ENCODE measurements at places on chromosomes 2 and 18.

DNA sequence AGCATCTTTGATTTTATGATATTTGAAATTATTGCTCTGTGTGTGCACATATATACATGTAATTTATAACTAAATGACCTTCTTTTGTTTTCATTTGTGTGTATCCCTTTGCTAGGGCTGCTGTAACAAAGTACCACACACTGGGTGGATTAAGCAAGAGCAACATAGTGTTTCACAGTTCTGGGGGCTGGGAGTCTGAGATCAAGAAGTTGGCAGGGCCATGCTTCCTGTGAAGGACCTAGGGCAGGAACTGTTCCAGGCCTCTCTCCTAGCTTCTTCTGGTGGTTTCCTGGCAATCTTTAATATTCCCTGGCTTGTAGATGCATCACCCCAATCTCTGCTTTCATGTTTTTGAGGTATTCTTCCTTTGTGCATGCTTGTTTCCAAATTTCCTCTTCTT, 1043.9 kb downstream of the TSN start:
- DNase-seq, result no peak

GRCh38 chr2:57828221-57828620, 218.4 kb upstream of the VRK2 start:
- no peak for DNase-seq

DNA sequence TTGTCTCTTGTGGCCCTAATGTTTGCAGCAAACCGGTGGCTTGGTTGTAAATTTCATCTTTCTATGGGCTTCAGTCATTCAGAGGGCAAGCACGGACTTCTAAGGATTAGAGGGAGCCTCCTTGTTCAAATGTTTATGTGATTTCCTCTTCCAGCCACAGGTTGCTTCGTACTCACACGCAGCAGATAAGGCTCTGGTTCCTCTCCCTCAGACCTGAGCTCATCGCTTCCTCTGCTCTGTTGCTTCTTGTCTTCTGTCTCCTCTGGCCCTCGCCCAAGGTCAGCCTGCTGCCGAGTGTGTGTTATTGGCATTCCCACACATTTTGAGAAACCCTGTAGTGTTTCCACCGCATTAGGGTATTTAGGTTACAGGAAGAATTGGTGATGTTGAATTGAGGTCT, 44.0 kb downstream of the MYL12B start:
- DNase-seq, result no peak

GRCh38 chr2:12070581-12070980, 324.1 kb downstream of the LPIN1 start:
- no peak for DNase-seq

- DNase-seq, result no peak
Observed at GRCh38 chr2:37378411-37378810, 34.0 kb downstream of the QPCT start.

DNA sequence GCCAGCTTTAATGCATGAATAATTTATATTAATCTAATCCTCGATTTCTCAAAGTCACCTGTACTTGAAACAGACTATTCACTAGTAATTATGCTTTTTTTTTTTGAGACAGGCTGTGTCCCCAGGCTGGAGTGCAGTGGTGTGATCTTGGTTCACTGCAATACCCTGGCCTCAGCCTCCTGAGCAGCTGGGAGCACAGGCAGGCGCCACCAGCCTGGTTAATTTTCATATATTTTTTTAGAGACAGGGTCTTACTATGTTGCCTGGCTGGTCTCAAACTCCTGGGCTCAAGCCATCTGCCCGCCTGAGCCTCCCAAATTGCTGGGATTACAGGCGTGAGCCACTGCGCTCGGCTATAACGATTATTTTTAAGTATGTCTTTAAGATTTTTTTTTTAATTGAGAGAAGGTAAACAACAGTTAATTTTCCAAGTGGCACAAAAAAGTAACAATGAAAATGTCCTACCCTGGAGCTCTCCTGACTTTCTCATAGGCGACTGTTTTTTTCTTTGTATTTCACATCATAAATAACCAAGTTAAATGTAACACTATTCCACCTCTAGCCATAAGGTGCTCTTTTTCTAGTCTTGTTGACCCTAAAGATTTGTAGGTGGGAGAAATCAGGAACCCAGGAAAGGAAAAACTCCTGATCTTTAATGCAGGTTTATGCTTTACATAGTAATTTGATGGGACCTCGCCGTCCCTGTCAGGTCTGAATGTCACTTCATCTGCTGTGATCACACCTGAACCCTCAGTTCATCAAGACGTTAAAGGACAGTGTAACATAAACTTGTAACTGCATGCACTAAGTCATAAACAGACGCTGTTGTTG, 1.3 kb upstream of the ANKRD12 start:
- no peak for DNase-seq

- peak; percentile 44 for DNase-seq
Observed at GRCh38 chr18:10249801-10250200, 204.6 kb upstream of the APCDD1 start.

DNA sequence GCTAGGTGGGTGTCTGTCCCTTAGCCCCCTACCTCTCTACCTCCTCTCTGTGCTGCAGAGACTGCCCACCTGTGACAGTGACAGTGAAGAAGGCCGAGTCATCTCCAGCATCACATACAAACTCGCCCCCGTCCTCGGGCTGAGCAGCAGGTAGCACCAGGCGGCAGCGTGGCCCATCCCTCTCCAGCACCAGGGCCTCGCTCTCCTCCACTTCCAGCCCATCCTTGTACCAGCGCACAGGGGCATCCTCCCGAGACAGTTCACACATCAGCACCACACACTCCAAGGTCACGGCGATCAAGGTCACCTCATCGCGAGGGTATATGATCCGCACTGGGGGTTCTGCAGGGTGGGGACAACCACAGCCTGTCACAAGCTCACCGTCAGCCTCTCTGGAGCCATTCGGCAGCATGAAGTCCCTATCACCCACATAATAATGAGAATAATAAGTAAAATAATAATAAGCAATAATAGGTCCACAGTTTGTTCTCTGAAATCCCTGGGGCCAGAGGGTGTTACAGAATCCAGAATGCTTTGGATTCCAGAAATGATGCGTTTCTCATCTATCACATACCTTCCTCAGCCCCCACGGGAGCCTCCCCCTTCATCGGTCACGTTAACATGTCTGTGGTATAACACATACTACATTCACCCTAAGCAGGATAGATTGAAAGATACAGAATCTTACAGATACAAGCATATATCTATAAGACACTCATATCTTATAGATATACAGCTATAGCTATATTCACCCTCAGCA, 12.0 kb downstream of the OBSL1 start:
- no peak for DNase-seq

GRCh38 chr2:16737812-16738211, 72.2 kb upstream of the CYRIA start:
- no peak for DNase-seq

DNA sequence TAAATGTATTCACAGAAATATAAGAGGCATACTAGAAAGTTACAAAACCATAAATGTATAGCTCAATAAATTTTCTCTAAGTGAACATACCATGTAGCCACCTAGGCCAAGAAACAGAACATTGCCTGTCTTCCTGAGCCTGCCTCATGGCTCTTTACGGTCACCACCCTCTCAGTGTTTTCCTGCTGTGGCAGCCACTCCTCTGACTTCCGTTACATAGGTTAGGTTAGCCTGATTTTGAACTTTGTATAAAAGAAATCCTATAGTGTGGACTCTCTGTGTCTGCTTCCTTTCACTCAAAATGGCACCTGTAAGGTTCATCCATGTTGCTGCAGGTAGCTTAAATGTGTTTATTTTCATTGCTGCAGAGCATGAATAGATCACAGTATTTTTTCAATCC, 11.6 kb upstream of the ST3GAL5 start:
- DNase-seq, result no peak

GRCh38 chr2:8517850-8518498, 163.9 kb upstream of the ID2 start:
- DNase-seq, result no peak

- no peak for DNase-seq
Observed at GRCh38 chr2:70683455-70683854, 84.5 kb downstream of the ADD2 start.

GRCh38 chr2:134253804-134254203, at the start of gene MGAT5:
Gene MGAT5, plus strand, starts transcription at chr2:134254072. Its CDS starts 332 bp downstream, at chr2:134254404.
- DNase-seq, result no peak

DNA sequence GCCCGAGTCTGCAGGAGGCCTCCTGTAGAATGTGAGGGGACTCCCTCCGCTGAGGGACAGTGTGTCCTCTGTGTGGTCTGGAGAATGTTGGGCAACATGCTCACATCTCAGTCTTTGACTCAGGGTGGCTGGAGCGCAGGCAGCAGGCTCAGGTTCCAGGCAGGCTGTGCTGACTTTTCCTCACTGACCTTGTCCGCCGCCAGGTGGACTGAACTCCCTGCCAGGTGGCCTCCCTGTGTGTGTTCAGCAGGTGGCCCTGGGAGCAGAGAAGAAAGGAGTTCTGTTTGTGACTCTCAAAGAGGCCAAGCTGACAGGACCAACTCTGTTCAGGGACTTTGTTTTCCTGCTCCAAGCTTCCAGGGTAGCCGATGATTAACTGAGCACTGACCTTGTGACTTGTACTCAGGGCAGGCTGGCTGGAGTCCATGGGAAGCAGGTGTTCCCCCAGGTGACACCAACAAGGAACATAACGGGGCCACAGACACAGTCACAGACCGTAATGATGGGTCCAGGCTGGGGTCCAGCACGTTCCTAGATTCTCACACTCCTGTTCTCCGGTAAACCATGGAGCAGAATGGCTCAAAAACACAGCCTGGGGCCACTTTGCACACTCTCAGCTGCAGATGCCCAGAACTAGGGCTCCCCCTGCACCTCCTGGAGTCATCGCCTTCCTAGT, 439.8 kb downstream of the RNF144A start:
- DNase-seq, result no peak

DNA sequence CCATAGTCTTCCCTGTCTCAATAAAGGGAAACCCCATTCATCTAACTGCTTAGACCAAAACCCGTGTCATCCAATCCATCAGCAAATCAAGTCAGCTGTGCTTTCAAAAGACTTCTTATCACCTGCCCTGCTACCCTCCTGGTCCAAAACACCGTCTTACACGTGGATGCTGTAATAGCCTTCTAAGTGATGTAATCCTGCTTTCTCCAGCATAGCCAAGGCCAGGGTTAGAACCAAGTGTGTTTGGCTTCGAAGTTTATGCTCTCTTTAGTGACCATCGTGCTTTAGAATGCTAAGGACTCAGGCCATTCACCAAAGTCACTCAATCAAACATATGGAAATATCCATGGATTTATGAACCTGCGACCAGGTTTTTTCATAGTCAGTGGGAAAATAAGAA, 25.5 kb downstream of the NEB start:
- DNase-seq, result no peak

Measured in CD14-positive monocyte (primary cell).